ENCODE measurements at places on chromosomes 6 and 20. TPM values are rescaled to one million over a fixed set of nuclear protein-coding genes. Genes with fewer than 3 reads are reported as not detected.

HLA-DPA1 gene
- total RNA-seq, result 0.25 TPM

PRPH2 gene
- not detected for total RNA-seq

ZSCAN23 gene
- total RNA-seq, result not detected

IMPG1 gene
- not detected for total RNA-seq

HCRTR2 gene
- not detected for total RNA-seq

MDFI gene
- total RNA-seq, result 0.67 TPM

CTCFL gene
- total RNA-seq, result not detected

AGPAT4 gene
- 3.5 TPM for total RNA-seq

SPATS1 gene
- total RNA-seq, result not detected

C6orf15 gene
- 0.09 TPM for total RNA-seq

ZC2HC1B gene
- total RNA-seq, result not detected

EEF1A2 gene
- 146 TPM for total RNA-seq

OPRM1 gene
- total RNA-seq, result not detected

CD40 gene
- 4.1 TPM for total RNA-seq

SPATA25 gene
- 0.52 TPM for total RNA-seq

OPRL1 gene
- 1.0 TPM for total RNA-seq
